RPMI7951 (cell line): ENCODE measurements at places on chromosomes 4 and X. TPM values are rescaled to one million over a fixed set of nuclear protein-coding genes. Genes with fewer than 3 reads are reported as not detected.

DNA sequence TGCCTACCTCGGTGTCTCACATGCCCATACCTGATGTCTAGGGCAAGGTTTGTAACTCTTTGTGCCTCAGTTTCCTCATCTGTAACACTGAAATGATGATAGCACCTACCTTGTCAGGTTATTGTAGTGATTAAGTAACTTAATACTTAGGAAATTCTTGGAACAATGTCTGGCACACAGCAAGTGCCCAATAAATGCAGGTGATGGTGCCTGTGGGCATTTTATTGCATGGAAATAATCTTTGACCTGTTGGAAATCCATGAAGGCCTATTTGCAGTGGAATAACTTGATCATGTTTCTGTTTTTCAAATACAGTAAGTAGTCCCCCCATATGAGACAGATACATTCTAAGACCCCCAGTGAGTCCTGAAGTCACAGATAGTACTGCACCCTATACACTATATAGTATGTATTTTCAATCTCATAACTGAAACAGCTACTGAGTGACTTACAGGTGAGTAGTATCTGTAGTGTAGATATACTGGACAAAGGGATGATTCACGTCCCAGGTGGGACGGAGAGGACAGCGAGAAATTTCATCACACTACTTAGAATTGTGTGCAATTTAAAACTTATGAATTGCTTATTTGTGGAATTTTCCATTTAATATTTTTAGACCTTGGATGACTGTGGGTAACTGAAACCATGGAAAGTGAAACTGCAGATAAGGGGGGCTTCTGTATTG is 42.1 kb downstream of the AFF1 start:
- DNase-seq, result no peak

Gene VCX3A
- not detected in 2 replicates for total RNA-seq

DNA sequence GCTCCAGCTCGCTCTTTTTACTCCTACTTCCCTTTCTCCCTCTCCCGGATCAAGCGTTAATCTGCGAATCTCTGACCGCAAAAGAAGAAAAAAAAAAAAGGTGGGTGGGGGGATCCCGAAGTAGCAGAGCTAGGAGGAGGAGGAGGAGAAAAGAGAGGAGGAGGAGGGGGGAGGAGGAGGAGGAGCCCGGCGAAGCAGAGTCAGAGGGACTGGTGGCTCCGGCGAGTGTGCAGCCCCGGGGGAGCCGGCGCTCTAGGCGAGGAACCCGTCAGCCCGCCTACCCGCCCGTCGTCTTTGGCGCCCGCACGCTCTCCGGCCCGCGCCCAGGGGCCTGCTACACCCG is at the start of gene NHSL2:
Gene NHSL2, plus strand, starts transcription at position 203 of the 343 bp plus-strand sequence.
- DNase-seq, result no peak

DNA sequence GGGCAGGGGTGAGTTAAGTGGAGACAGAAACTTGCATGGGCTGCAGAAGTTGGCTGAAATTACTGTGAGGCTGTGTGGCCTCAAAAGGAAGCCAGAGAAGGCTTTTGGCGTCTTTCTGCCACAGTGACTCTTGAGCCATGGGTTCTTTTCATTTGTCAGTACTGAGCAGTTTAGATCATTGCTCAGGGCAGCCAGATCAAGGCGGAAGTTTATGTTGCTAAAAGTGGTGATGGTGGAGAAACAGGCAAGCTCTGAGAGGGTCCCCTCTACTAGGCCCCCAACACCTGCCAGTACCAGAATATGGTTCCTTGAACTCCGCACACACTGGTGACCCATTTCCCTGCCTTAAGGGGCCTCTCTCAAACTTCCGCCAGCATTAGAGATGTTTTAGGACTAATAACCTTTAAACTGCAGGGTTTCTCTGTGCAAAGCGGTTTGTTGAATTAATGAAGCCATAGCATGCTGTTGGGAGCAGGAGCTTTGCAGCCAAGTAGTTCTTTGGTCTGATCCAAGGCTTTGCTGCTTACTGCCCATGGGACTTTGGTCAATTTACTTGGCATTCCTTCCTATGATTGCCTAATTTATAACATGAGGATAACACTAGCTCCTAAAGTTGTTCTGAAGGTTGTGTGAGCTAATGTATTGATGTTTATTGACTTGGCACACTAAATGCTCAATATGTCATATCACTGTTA is 34.5 kb downstream of the RNF175 start:
- no peak for DNase-seq

DNA sequence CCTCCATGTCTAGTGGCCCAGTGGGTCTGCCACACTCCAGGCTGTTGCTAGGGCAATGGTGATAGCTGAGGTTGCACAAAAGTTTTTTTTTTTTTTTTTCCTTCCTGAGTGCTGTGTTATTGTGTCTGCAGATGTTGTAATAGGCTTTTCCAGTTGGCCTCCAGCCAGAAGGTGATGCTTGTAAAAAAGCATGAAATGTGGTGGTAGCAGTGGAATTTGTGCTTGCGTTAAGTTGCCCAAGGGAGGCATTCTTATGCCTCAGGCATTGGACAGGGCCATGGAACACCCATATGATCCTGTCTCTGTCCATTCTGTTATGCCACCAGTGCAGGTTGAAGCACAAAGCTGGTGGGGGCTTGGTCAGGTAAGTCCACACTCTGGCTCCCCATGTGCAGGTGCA is 660.5 kb upstream of the SPANXN1 start:
- peak; percentile 88 for DNase-seq

GRCh38 chr4:82275431-82276331 is 98.1 kb downstream of the HNRNPD start:
- no peak for DNase-seq
